ENCODE measurements at places on chromosomes 7 and 10. TPM values are rescaled to one million over a fixed set of nuclear protein-coding genes. Genes with fewer than 3 reads are reported as not detected.

CALML3 gene
- 0.11 TPM for polyA plus RNA-seq

NEURL1 gene
- polyA plus RNA-seq = 3.3 TPM

IGFBP1 gene
- 1.7 TPM for polyA plus RNA-seq

TET1 gene
- 9.5 TPM for polyA plus RNA-seq

TAS2R41 gene
- polyA plus RNA-seq = not detected

COBL gene
- polyA plus RNA-seq = 21.5 TPM

TEX47 gene
- polyA plus RNA-seq = not detected

GNGT1 gene
- not detected for polyA plus RNA-seq

TSPAN13 gene
- 16.4 TPM for polyA plus RNA-seq

LRRC18 gene
- polyA plus RNA-seq = not detected

SRGN gene
- polyA plus RNA-seq = 17.7 TPM

ZNF853 gene
- polyA plus RNA-seq = 14.8 TPM

EVX1 gene
- polyA plus RNA-seq = not detected

PCDH15 gene
- polyA plus RNA-seq = 4.0 TPM

ZC3HAV1L gene
- polyA plus RNA-seq = 22.5 TPM

OR2A5 gene
- polyA plus RNA-seq = not detected

DNA sequence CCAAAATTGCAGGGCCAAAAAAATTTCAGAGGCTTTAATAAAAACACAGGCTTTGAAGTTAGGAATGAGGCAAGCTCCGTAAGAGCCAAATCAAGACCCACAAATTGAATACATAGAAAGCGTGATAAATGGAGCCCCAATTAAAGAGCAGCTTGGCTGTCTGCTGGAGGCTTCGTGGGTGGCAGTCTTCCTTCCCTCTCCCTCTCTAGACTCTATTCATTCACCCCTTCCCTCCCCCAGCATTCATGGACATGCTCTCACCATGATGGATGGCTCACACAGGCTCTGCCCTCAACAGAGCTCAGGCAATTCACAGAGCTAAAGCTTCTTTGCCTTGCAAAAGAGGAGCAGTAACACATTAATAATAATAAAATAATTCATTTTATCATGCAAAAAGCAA lies 214.1 kb downstream of the HERPUD2 start:
- no peak for DNase-seq

DNA sequence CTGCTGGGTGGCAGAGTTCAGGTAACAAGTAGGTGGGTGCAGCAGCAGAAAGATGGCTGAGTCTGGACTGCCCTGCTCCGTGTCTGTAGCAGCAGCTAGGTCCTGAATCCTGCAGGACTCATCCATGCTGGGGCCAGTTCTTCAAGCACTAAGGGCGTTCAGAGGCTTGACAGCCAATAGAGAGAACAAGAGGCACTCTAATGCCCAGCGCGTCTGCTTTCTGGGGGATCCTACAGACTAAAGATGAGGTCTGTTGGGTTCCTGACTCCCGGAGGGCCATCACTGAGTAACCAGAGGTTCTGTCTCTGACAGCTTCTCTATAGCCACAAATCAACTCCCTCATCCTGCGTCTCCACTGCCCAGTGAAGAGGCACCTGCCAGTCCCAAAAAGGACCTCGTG lies 125.5 kb downstream of the PTPN20 start:
- DNase-seq = no peak

GRCh38 chr10:124728071-124728829 lies 15.9 kb downstream of the FAM53B start:
- DNase-seq = no peak

- DNase-seq = no peak
Observed at GRCh38 chr7:46532571-46532970, 611.5 kb upstream of the IGFBP3 start.

- DNase-seq = no peak
Observed at GRCh38 chr10:679556-679955, 9.9 kb downstream of the DIP2C start.

GRCh38 chr10:129637846-129638245 lies 170.8 kb downstream of the MGMT start:
- no peak for DNase-seq

GRCh38 chr7:110646804-110647203 lies 444.1 kb upstream of the LRRN3 start:
- no peak for DNase-seq

GRCh38 chr10:124870854-124871425 lies 69.3 kb downstream of the ABRAXAS2 start:
- DNase-seq = no peak

DNA sequence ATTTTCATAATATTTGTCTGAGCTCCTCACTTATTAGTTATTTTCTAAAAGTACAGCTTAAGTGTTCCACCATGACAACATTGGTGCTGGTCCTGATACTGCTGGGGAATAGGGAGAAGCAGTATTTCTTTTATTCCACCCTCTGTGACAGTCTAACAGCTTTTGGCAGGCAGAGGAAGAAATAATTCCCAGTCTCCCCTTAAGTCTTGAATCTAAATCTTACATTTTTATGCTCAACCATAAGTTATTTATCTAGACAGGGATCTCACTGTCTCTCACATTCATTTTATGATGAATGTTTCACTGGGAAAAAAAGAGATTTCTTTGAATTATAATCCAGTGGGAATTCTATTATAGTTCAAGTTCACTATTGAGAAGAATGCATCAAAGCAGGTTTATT lies 71.5 kb downstream of the MAGI2 start:
- DNase-seq = no peak

GRCh38 chr7:117227091-117227490 lies 95.8 kb downstream of the WNT2 start:
- no peak for DNase-seq

DNA sequence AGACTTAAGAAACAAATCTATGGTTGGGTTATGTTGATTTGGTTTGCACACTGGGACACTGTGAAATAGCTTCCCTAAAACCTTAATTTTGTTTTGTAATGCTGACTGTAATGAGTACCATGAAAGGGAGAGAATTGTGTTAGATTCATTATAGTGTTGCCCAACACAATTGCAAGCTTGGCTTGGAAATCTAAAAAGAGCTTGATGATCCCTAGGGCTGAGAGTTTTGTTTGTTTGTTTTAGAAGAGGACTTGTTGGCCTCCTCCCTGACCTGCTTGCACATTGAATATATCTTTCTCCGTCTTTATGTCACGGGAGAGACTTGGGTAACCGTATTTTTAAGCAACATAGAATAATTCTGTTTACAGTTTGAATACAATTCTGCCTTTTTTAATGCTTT lies 410.1 kb downstream of the ARL4A start:
- DNase-seq = no peak

GRCh38 chr10:57979491-57979890 lies 288.2 kb downstream of the IPMK start:
- no peak for DNase-seq

- no peak for DNase-seq
Observed at GRCh38 chr10:43961523-43962345, 313.1 kb upstream of the ZNF32 start.

DNA sequence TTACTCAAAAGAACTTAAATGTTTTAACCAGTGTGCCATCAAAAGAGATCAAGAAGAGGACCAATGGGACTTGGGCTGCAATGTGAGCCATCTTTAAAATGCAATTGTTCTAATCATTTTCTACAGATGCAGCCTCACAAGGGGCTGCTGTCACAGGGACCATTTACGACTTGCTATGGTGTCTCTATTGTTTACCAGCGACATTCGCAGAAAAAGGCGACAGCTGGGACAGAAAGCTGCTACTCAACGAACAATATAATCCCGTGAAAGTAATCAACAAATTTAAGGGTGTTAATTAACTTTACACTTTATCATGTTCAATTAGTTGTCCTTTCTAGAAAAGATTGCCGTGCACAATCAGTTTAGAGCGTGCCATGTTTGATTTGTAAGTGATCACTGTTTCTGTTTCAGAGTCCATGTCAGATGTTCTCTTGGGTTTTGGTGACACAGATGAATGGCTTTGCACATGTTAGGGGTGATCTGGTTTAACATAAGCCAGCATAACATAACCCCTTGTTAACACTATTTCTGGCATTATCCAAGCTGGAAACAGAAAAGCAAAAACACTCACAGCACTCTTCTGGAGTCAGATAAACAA lies 110.8 kb downstream of the HIBADH start:
- no peak for DNase-seq

GRCh38 chr10:107164992-107165391 lies 486 bp upstream of the SORCS1 start:
- DNase-seq = no peak

- DNase-seq = no peak
Observed at GRCh38 chr7:80932536-80932935, 13.7 kb upstream of the SEMA3C start.

DNA sequence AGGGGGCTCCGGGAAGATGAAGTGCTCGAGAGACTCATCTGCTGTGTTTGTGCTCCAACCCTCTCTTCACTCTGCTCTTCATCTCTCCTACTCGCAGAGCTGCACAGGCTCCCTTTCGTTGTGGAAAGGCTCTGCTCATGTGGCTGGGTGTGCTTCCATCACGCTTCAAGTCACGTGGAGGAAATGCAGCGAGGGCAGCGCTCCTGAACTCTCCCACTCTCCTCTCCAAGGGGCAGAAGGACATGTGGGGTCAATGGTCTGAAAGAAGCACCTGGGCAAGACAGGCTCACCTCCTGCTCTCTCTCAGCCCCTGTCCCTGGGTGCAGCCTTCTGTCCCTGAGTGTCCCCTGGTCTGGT lies 72.6 kb downstream of the USP6NL start:
- DNase-seq = no peak

GRCh38 chr7:103947026-103947655 lies 42.3 kb downstream of the RELN start:
- no peak for DNase-seq

- DNase-seq = no peak
Observed at GRCh38 chr7:6279937-6280336, 7.5 kb upstream of the CYTH3 start.

- no peak for DNase-seq
Observed at GRCh38 chr10:124935946-124936345, 6.0 kb upstream of the ZRANB1 start.

DNA sequence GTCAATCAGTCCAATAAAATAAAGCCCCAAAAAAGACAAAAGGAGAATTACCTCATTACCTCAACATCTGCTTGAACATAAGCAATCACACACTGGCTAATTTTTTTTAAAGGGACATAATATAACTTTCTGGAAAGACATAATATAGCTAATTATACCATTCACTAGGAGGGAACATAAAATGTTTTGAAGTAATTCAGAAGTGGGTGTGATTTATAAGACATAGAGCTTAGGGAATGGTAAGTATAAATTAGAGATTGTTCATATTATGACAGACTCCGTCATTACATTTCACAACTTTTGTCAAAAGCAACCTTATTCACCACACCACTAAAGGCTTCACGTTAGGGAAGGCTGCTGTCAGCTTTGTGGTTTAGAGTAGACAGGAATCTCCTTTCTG lies 3.8 kb downstream of the SHTN1 start:
- DNase-seq = no peak

DNA sequence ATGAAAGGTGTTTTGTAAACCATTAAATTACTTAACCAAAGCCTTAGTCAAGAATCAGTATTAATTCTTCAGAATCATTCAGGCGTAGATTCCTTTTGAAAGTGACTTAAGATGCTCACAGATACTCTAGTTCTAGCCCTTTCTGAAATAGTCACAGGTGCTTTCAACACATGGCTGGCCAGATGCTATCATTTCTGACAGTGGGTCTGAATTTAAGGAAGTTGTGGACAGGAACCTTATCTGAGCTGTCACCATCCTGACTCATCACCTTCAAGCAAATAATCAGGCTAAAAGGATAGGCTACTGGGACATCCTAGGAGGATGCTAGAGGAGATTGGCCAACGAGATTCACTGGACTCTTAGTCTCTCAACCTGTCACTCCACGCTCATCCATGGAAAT lies 501.5 kb downstream of the LRMDA start:
- no peak for DNase-seq

DNA sequence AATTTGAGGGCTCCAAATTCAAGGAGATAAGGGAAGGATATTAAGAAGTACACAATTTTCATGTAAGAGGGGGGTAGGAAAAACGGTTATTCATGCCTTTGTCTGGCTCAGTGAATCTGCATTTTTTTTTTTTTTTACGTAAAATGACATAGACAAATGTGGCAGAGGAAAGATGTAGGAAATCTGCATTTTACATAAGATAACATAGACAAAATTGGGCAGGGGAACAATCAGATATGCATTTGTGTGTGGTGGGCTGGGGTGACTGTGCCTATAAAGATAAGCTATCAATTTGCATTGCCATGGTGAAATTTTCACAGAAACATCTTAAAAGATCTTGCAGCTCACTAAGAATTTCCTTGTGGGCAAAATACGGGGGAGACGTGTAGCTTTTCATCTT lies 92.7 kb upstream of the GPR141 start:
- DNase-seq = no peak

- DNase-seq = no peak
Observed at GRCh38 chr10:22779331-22780019, 65.1 kb upstream of the PIP4K2A start.

DNA sequence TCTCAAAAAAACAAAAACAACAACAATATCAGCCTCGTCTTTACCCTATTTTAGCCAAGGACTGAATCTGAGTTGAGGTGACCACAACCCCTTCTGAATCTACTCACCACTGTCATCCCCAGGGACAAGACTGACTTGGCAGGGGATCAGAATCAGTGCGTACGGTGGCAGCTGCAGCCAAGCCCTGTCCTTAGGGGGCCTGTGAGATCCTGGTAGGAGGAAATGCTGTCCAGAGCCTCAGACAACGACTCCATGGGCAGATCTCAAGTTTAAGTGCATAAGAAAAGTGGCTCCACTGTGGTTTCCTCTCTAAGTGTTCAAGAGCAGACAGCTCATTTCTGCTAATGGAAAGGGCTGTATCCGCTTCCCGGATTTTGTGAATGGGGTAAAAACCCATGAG lies 22.4 kb upstream of the CYTH3 start:
- no peak for DNase-seq

- no peak for DNase-seq
Observed at GRCh38 chr7:98119256-98119918, 12.7 kb downstream of the LMTK2 start.

DNA sequence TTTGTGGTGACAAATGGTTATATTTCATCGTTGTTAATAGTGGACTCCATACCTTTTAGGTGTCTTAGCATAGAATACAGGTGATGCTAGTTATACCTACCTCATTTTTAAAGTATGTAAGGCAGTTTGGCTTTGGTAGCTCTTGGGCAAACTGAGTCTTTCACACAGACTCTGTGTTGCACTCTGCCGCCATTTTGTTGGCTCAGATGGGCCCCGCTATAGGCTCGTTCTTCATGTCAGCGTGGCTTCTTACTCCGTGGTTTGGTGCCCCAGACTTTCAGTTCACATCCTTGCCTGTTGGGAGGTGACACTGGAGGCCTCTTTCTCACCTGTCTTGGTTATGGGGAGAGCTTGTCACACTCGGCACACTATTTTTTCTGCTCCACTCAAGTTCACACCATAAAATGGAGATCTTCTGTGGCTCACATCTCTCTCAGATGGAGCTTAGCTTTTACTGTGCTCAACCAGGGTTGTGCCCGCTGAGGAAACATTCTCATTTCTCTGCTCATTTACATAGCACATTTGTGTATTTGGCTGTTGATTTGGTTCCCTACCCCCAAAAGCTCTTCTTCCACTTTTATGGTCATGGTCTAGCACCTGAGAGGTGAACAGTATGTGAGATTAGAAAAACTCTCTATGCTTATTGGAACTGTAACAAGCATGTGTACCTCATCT lies 178.5 kb downstream of the ARID5B start:
- no peak for DNase-seq

Measured in left renal pelvis (tissue), 4 donors.